Left renal cortex interstitium (tissue), 4 donors: ENCODE measurements at places on chromosomes 6 and 20. TPM values are rescaled to one million over a fixed set of nuclear protein-coding genes. Genes with fewer than 3 reads are reported as not detected.

The MMP24 gene
- polyA plus RNA-seq, result 2.4 TPM

The TTLL9 gene
- 2.3 TPM for polyA plus RNA-seq

The SLC22A2 gene
- polyA plus RNA-seq, result 10.7 TPM

The LY6G6F gene
- polyA plus RNA-seq, result 0.44 TPM

The GINS1 gene
- 20.0 TPM for polyA plus RNA-seq

The GGT7 gene
- 16.0 TPM for polyA plus RNA-seq

The GABRR2 gene
- 0.93 TPM for polyA plus RNA-seq

The HLA-DMA gene
- 16.1 TPM for polyA plus RNA-seq

The PNPLA1 gene
- 2.9 TPM for polyA plus RNA-seq

The ALDH8A1 gene
- polyA plus RNA-seq, result 28.7 TPM

The KLHDC3 gene
- 109 TPM for polyA plus RNA-seq

The MDFI gene
- 40.6 TPM for polyA plus RNA-seq

The CNBD2 gene
- polyA plus RNA-seq, result 0.49 TPM

The CRIP3 gene
- polyA plus RNA-seq, result 9.5 TPM

The RIPPLY2 gene
- polyA plus RNA-seq, result not detected
